ENCODE measurements at places on chromosomes 7 and 10. TPM values are rescaled to one million over a fixed set of nuclear protein-coding genes. Genes with fewer than 3 reads are reported as not detected.

The SPDYE2B gene
- not detected for polyA plus RNA-seq

The NCF1 gene
- 4.1 TPM for polyA plus RNA-seq

The OR2A1 gene
- 0.05 TPM for polyA plus RNA-seq

The UCMA gene
- not detected for polyA plus RNA-seq

The MYPN gene
- not detected for polyA plus RNA-seq

The MPLKIP gene
- 40.8 TPM for polyA plus RNA-seq

The ADCYAP1R1 gene
- polyA plus RNA-seq: 0.25 TPM

The ADAM12 gene
- polyA plus RNA-seq: 0.03 TPM

The FLNC gene
- polyA plus RNA-seq: 13.6 TPM

The SLC16A9 gene
- 1.2 TPM for polyA plus RNA-seq

The NPFFR1 gene
- polyA plus RNA-seq: not detected

- no peak overlapping the region for H3K27ac ChIP-seq
- no peaks in the 10 kb centered on the region for H3K27me3 ChIP-seq
- peaks cover 34% of the 10 kb centered on the region for H3K4me1 ChIP-seq
- H3K36me3 ChIP-seq: peaks cover 12% of the 10 kb centered on the region
Measured at GRCh38 chr10:93473804-93474472, 8.2 kb downstream of the MYOF start.

- no peaks in the 10 kb centered on the region for H3K27me3 ChIP-seq
- H3K4me1 ChIP-seq: no peaks in the 10 kb centered on the region
- no peak overlapping the region for H3K4me3 ChIP-seq
- H3K27ac ChIP-seq: no peak overlapping the region
Measured at GRCh38 chr7:72053292-72053691, 358.8 kb downstream of the CALN1 start.

- H3K4me1 ChIP-seq: no peaks in the 10 kb centered on the region
- no peak for DNase-seq
- no peak overlapping the region for H3K4me3 ChIP-seq
- no peaks in the 10 kb centered on the region for H3K27me3 ChIP-seq
- H3K36me3 ChIP-seq: no peaks in the 10 kb centered on the region
Measured at GRCh38 chr10:33112831-33113455, 154.9 kb upstream of the ITGB1 start.

DNA sequence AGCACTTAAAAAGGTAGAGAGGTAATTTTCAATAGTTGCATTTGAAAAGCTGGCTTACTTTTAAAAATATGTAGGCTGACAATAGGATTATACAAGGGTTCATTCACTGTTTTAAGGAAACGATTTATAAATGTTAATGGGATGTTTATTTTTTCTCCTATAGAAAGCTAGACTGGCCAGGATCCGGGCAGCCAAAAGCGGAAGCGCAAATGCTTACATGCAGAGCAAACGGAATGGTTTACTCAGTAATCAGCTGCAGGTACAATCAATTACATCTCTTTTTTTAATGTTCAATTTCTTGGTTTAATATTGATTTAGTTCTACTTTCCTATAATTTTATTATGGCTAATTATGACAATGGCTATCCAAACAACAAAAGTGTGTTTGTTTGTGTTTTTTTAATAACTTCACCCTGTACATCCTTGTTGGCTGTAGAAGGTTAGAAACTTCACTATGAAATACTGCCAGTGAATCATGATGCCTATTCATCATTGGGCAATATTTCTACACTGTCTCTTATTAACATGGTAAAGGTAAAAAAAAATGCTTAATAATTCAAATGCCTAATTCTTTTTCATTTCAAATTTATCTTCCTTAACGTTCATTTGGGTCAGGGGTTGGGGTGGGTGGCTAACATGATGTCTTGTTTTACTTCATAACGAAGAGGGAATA, 116.4 kb downstream of the TSPAN12 start:
- no peaks in the 10 kb centered on the region for H3K27me3 ChIP-seq
- no peaks in the 10 kb centered on the region for H3K36me3 ChIP-seq

DNA sequence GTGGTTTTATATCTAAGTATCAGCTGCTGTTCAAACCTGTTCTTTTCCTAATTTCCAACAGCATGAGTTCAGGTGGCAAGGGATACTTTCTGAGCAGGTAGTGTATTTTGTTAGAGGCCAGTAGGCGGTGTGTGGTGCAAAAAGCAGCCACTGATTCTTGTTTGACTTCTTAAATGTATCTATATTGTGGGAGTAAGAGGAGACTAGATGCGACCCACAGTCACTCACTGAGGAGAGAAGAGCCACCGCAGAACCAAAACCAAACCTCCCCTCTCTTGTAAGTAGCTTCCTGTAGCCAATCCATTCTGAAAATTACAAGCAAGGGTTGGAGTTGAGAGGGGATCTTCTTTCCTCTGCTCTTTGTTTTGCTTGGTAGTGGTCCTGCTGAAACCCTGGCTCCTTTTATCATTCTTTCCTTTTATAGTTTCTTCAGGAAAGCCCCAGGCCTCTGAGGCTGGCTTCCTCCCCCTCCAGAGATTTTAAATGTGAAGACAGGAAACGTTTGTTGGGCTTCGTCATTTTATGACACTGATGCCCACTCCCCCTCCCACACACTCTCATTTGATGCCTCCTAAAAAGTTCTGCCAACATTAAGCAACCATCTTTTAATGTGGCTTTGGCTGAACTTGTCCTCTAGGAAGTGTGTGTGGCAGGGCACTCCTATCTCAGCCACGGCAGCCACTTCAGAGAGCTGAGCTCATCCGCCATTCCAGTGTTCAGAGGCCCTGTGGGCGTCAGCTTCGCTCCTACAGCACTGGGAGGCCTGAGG, 566.0 kb downstream of the SUGCT start:
- no peak overlapping the region for H3K27ac ChIP-seq
- no peaks in the 10 kb centered on the region for H3K4me1 ChIP-seq
- no peaks in the 10 kb centered on the region for H3K36me3 ChIP-seq
- no peak overlapping the region for H3K4me3 ChIP-seq
- no peak for DNase-seq

DNA sequence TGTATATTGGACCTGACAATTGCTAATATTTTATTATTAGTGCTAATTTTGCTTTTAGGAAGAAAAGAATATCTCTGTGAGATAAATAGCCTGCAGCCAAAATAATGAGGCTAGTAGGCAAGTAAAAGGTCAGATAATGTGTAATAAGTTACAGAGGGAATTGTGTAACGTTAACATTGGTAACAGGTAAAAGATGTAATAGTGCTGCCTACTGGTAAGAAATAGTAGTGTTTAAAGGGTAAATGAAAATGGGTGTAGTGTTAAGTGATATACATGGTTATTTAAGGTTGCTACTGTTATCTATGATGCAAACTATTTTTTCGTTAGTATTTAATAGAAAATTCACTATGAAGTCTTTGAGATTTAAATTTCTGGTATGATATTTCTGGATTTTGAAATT, 9.2 kb upstream of the FOXP2 start:
- no peak overlapping the region for H3K4me3 ChIP-seq
- H3K27me3 ChIP-seq: no peaks in the 10 kb centered on the region
- no peak overlapping the region for H3K27ac ChIP-seq
- H3K36me3 ChIP-seq: no peaks in the 10 kb centered on the region

GRCh38 chr10:68576118-68576517, 16.0 kb downstream of the TET1 start:
- H3K4me3 ChIP-seq: no peak overlapping the region
- H3K36me3 ChIP-seq: no peaks in the 10 kb centered on the region
- no peak overlapping the region for H3K27ac ChIP-seq
- H3K4me1 ChIP-seq: no peaks in the 10 kb centered on the region
- H3K27me3 ChIP-seq: no peaks in the 10 kb centered on the region

GRCh38 chr7:92043637-92044036, 90.6 kb downstream of the CYP51A1 start:
- H3K27me3 ChIP-seq: no peaks in the 10 kb centered on the region
- DNase-seq: no peak
- H3K27ac ChIP-seq: peak overlapping the region; percentile 60

DNA sequence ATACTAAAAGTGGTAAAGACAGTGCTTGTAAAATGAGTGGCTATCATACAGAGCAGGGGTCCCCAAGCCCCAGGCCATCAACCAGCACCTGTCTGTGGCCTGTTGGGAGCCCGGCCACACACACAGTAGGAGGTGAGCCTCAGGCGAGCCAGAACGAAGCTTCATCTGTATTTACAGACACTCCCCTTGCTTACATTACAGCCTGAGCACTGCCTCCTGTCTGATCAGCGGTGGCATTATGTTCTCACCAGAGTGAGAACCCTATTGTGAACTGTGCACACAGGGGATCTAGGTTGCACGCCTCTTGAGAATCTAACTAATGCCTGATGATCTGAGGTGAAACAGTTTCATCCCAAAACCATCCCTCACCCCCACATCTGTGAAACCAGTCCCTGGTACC, 58.7 kb downstream of the ITGA8 start:
- peaks cover 6% of the 10 kb centered on the region for H3K4me1 ChIP-seq
- H3K4me3 ChIP-seq: no peak overlapping the region
- no peak overlapping the region for H3K27ac ChIP-seq

DNA sequence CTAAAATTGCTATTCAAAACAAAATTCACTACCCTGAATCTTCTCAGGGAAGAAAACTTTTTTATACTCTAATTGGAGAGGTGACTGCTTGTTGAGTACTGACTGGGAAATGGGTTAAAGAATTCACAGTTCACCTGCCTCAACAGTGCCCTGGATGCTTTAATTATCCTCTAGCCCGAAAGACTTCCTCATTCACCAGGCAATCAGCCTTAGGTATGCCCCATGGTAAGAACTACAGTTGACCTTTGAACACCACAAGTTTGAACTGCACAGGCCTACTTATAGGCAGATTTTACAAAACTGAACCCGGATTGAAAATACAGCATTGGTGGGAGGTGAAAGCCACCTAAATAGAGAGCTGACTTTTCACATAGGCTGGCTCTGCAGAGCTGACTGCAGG, 175.3 kb downstream of the ELAPOR2 start:
- H3K4me3 ChIP-seq: no peak overlapping the region
- no peaks in the 10 kb centered on the region for H3K27me3 ChIP-seq
- no peaks in the 10 kb centered on the region for H3K36me3 ChIP-seq
- no peak for DNase-seq

DNA sequence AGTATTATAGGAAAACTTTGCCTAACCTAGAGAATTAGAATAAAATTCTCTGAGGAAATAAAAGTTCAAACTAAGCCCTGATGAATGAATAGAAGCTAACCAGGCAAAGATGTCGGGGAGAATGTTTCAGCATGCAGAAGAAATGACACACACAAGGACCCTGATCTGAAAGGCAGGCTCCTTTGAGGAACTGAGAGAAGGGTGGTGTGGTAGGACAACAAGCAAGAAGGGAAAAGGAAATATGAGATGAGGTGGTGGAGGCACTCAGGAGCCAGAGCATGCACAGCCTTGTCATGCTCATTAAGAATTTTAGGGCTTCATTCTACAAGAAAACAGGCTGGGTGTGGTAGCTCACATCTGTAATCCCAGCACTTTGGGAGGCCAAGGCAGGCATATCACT, 90.6 kb downstream of the ARHGAP12 start:
- DNase-seq: no peak
- H3K4me3 ChIP-seq: no peak overlapping the region

GRCh38 chr10:90968328-90969081, 47.6 kb upstream of the ANKRD1 start:
- no peak overlapping the region for H3K27ac ChIP-seq
- DNase-seq: no peak
- no peaks in the 10 kb centered on the region for H3K27me3 ChIP-seq
- no peak overlapping the region for H3K4me3 ChIP-seq
- H3K36me3 ChIP-seq: no peaks in the 10 kb centered on the region
- H3K4me1 ChIP-seq: no peaks in the 10 kb centered on the region

GRCh38 chr10:11009471-11010308, 8.0 kb upstream of the CELF2 start:
- H3K4me1 ChIP-seq: no peaks in the 10 kb centered on the region
- no peak for DNase-seq
- no peak overlapping the region for H3K27ac ChIP-seq
- H3K4me3 ChIP-seq: no peak overlapping the region
- H3K27me3 ChIP-seq: no peaks in the 10 kb centered on the region

DNA sequence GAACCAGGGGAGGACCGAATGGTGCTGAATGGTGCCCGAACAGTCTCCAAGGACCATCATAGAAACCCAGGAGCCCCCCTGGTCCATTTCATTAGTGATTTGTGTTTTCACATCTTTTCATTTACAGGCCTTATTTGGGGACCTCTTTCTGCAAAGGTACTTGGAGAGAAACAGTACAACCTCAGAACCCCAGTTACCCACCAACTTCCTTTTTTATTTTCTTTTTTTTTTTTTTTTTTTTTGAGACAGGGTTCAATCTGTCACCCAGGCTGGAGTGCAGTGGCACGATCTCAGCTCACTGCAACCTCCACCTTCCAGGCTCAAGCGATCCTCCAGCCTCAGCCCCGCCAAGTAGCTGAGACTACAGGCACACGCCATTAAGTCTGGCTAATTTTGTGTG, 13.0 kb upstream of the ELN start:
- H3K27me3 ChIP-seq: no peaks in the 10 kb centered on the region
- H3K27ac ChIP-seq: no peak overlapping the region
- peaks cover 44% of the 10 kb centered on the region for H3K4me1 ChIP-seq
- no peaks in the 10 kb centered on the region for H3K36me3 ChIP-seq
- H3K4me3 ChIP-seq: no peak overlapping the region
- DNase-seq: no peak

Data from stomach (tissue), 19 donors.